NCI-H510A (cell line): ENCODE measurements at places on chromosomes 5 and 9.

GRCh38 chr5:137960141-137960540, 70.9 kb downstream of the PKD2L2 start:
- DNase-seq = no peak

- no peak for DNase-seq
Observed at GRCh38 chr5:6818594-6819511, 105.6 kb downstream of the TENT4A start.

DNA sequence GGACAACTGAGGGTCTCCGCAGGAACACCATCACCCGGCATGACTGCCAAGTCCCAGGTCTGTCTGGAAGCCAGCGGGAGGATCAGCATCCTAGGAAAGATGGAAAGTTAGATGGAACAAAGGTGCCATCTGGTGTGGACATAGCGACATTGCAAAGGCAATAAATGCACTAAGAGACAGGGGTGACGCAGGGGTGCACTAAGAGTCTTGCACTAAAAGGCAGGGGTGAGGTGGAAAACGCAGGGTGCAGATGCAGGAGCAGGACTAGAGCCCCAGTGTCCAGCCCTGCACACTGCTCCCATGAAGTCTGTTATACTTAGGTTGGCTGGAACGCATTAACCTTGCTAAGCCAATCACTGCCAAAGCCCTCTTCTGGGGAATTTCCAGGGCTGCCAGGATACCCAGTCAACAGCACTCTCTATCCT, 15.5 kb downstream of the ATOX1 start:
- peak; percentile 10 for DNase-seq

GRCh38 chr5:35908228-35908627, 30.2 kb downstream of the CAPSL start:
- no peak for DNase-seq

DNA sequence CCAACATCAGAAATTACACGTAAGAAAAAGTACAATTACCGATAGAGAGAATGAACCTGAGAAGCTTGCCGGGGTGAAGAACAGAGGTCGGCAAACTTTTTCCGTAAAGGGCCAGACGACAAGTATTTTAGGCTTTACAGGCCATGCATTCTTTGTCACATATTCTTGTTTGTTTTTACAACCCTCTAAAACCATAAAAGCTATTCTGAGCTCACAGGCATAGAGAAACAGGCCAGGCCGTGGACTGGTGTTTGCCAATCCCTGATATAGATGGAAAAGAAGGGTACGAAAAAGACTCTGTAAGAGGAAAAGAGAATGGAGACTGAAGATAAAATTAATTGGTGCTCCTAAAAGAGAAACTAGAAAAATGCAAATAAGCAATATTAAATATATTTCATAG, 15.4 kb downstream of the SFXN1 start:
- DNase-seq = no peak

GRCh38 chr5:146337928-146338327, 711 bp upstream of the POU4F3 start:
- no peak for DNase-seq

GRCh38 chr9:80679916-80680315, 1009.4 kb downstream of the TLE1 start:
- DNase-seq = no peak

- DNase-seq = no peak
Observed at GRCh38 chr9:2480255-2480837, 141.2 kb upstream of the VLDLR start.

DNA sequence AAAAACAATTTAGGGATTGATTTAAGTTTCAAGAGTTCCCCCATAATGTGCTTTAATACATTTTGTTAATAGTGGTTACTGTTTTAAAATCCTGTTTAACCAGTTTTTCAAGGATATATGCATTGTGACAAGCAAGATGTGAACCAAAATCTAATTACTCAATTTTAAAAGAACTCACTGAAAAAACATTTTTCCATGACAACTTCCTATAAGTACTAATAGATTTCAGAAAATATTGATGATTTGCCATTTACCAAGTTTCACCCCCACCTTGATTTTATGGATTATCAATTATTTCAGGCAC, 4.9 kb upstream of the DNAJC21 start:
- DNase-seq = no peak

DNA sequence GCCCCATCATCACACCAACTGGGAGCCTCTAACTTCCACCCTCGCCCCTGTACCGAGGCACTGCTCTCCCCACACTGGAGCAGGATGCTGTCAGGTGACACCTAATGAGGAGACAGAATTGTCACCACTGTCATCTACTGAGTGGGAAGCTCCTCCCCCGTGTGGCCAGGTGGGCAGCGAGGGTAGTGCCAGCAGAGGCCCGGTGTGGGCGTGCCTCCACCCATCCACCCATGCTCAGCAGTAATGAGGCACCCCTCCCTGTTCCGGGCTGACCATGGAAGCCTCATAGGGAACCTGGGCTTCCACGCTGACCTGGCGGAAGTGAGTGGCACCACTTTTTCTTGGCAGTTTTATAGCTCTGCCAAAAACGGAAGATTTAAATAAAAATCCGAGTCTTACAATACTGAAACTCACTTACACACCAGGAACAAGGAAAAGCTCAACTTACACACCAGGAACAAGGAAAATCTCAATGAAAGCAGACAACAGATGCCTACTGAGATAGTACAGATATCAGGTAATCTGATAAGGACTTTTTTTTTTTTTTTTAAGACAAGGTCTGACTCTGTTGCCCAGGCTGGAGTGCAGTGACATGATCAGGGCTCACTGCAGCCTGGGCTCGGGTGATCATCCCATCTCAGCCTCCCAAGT, 30.6 kb upstream of the ASS1 start:
- DNase-seq = no peak

GRCh38 chr5:119316086-119316485, 39.7 kb upstream of the TNFAIP8 start:
- DNase-seq = no peak

DNA sequence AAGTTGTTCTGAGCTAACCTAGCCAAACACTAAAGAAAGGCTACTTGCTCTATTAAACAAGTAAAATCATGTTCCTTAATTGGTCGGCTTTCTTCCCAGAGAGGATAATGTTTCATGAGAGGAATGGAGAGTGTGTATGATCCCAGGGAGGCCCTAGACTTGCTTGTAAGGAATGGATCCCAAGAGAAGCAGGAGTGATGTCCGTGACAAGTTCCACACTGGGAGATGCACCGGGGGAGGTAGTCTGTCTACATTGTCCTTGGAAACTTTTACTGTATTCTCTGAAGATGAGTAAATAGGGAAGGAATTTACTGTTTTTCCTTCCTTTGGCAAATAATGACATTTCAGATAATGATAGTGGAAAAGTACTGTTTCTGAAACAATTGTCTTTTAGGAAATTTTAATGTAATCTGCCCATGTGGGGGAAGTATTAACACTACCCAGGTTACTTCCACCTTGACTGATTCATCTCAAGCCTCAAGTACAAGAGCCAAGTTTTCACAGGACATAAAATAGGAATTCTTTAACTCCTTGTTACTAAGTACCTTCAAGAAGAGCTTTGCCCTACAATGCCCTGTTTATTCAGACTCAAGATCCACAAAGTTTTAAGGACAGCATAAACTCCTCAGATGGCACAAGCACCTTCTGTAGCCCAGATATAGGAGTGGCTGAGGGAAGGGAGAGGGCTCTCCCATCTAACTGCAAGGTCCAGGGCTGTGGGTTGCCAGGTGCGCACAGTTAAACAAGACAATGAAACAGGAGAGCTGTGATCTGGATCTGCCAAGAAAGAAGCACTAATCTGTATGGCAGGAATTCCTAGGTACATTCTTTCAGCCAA, 152.1 kb downstream of the GNA14 start:
- no peak for DNase-seq

- DNase-seq = no peak
Observed at GRCh38 chr5:56328753-56329560, 95.8 kb upstream of the ANKRD55 start.

DNA sequence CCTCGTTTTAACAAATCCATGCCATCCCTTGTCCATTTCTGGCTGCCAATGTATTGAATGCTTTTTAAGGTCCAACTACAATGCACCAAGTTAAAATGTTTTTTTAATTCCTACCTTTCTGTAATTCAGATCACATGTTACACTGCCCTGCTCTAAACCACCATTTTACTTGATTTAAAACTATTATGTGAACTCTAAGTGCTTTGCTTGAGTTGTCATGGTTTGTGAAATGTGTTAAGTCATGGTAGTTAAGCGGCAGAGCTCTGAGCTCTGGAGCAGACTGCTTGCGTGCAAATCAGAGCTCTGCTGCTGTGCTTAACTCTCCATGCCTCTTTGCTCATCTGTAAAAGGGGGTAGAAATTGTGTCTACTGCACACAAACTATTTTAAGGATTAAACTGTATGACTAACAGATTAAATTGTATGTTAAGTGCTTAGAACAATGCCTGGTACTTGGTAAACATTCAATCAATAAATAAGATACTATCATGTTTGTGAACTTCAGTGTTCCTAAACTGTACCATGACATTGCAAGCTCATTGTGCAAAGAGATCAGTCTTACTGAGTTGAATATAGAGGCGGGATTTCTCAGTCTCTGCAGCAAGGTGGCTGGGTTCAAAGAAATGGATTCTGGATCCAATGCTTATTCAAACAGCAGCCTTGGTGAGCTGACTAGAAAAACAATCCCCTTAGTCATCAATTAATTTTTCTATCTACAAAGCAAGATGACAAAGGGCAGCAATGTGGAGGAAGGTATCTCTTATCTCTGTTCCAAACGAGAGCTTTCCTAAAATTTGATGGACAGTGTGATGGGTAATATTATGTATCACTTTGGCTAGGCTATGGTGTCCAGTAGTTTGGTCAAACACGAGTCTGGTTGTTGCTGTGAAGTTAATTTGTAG, 16.1 kb upstream of the CMBL start:
- DNase-seq = no peak

- no peak for DNase-seq
Observed at GRCh38 chr9:93301291-93301811, 117.4 kb downstream of the WNK2 start.

- DNase-seq = no peak
Observed at GRCh38 chr5:177553671-177554429, 513 bp downstream of the FAM193B start.

GRCh38 chr9:38263532-38263931, 129.0 kb upstream of the ALDH1B1 start:
- no peak for DNase-seq

GRCh38 chr5:158354958-158355357, 496.0 kb upstream of the CLINT1 start:
- DNase-seq = no peak

DNA sequence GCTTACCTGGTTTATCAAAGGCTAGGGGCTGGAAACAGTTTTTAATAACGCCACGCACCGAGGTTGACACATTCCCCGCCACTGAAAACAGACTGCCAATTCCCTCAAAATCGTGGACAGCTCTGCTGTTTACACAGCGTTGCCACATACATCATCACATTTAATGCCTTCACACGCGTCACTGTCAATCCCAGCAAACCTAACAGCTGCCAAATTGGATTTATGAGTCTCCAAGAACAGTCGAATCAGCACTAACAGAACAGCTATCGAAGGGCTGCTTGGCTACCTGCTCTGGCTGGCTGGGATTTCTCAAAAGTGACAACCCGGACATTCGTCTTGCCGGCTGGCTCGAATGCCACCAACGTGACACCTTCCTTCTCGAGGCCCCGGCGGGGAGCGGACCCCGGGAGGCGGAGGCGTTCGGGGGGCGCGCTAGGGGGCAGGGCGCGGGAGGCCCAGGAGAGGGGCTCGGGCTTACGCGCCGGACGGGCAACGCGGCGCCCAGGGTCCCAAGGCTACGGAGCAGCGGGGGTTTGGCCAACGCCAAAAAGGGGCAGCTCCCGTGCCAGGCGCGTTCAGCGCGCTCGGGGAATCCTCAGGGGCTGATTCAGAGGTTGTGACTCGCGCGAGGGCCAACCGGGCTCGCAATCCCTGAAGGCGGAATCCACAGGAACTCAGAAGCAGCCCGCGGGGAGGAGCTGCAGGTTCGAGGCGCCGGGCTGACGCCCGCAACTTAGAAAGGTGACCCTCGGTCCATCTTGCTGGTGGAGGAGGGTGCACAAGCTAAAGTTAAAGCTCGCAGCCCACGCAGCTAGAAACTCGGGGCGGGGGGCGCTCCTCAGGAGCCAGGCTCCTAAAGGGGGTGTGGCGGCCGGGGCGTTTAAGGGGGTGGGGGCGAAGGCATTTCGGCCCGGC, 1.2 kb downstream of the CDC14B start:
- no peak for DNase-seq

- DNase-seq = no peak
Observed at GRCh38 chr5:1152156-1152555, 40.3 kb upstream of the SLC12A7 start.

DNA sequence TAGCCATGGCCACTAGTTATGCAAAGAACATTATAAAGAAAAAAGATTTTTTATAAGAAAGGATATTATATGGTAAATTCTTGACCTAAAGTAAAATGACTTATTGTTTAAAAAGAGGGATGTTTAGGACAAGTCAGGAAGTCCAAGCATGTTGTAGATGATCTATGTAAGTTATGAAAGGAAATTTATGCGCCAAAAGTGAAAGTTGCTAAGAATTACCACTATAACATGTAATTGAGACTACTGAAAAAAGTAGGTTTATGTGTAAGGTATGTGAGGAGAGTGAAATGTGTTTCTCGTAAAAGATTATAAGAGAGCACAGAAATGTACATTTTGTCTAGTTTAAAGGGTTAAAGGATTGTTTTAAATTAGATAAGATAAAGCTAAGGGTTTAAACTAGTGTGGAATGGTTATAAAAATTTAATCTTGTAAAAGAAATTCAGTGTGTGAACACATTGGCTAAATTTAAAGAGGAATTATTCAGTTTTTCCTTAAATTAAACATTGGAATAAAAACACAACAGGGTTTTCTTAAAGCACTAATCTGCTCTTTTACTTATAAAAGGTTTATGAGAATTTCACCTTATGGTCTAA, 1100.4 kb upstream of the EDIL3 start:
- no peak for DNase-seq

DNA sequence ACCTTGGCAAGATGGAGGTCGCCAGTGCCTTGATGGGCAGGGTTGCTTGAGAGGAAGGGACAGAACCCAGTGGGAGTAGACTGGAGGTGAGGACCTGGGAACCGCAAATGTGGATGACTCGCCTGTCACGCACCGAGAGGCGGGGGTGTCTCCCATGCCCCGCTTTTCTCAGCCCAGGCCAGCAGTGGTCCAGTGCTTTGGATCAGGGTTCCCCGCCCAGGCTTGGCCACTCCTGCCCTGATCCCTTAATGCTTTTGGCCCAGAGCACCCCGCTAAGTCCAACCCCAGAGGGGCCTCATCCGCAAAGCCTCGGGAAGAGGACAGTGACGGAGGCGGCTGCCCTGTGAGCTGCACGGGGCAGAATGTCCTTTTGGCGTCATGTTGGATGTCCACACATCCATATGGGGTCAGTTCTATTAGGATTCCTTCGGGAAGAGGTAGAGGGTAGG, 2.4 kb downstream of the MRPS2 start:
- DNase-seq = no peak

GRCh38 chr5:10201223-10201868, 48.3 kb downstream of the ATPSCKMT start:
- no peak for DNase-seq

- no peak for DNase-seq
Observed at GRCh38 chr9:109912726-109913460, 132.9 kb downstream of the PALM2AKAP2 start.

- no peak for DNase-seq
Observed at GRCh38 chr5:178902849-178903248, 7.1 kb downstream of the ZFP2 start.
